ENCODE measurements at places on chromosomes 3 and 15.

GRCh38 chr3:71512000-71512399, 71.5 kb downstream of the FOXP1 start:
- no peaks in the 10 kb centered on the region for H3K27me3 ChIP-seq
- no peak overlapping the region for H3K4me3 ChIP-seq
- no peaks in the 10 kb centered on the region for H3K36me3 ChIP-seq
- no peak for DNase-seq
- peaks cover 16% of the 10 kb centered on the region for H3K4me1 ChIP-seq

GRCh38 chr3:58521917-58522631, 14.9 kb downstream of the ACOX2 start:
- DNase-seq = no peak
- H3K4me1 ChIP-seq = no peaks in the 10 kb centered on the region

- DNase-seq = no peak
- no peaks in the 10 kb centered on the region for H3K36me3 ChIP-seq
- no peak overlapping the region for H3K27ac ChIP-seq
- H3K4me3 ChIP-seq = no peak overlapping the region
- H3K27me3 ChIP-seq = no peaks in the 10 kb centered on the region
- no peaks in the 10 kb centered on the region for H3K4me1 ChIP-seq
Measured at GRCh38 chr3:188950832-188951489, 220.8 kb upstream of the TPRG1 start.

DNA sequence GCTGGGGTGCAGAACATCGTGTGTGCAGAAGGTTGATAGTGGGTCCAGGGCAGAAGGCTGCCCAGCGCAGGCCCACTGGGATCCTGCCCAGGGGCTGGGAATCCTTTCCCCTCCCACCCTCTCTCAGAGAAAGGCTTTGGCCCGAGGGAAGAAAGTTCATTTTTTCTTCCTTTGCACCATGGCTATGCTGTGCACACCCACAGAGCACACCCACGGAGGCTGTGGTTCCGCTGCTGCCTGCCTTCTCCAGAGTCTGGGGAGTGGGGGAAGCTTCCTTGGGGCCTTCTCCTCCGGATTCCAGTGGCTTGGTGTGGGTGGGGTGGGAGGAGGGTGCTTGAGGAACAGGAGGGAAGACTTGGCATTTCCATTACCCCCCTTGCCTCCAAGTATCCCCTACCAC, 7.0 kb upstream of the PRKCD start:
- no peak overlapping the region for H3K4me3 ChIP-seq
- H3K27me3 ChIP-seq = peaks cover 68% of the 10 kb centered on the region
- DNase-seq = no peak
- no peaks in the 10 kb centered on the region for H3K36me3 ChIP-seq
- no peak overlapping the region for H3K27ac ChIP-seq
- peaks cover 4% of the 10 kb centered on the region for H3K4me1 ChIP-seq

DNA sequence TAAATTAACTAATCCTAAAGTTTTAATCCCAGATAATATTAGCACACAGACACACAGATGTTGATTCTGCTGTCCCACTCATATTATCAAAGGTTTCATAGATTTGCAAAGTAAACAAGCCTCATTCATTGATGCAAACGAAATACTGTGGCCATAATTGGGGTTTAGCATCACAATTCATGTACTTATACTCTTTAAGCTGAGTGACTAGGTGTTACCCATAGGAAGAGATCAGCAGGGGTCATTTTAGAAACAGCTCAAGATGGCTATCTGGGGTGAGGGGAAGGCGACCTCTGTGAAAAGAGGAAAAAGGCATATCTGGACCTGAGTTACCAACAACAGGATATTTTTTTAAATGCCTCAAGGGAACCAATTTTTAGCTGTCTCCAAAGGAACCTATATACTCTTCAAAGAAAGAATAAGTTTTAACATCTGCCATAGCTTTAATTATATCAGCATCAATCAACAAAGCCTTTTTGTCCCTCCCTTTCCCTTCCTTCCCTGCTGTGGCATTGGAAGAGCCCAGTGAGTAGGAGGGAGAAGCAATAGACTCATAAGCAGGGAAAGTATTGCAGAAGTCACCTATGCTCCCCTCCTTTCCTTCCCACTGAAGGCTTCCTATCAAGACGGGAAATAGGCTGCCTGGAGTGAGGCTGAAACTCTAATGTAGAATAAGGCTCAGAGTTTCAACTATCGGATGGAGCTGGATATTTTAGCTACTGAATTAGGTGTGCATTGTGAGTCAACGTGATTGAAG, 553.4 kb downstream of the ZIC1 start:
- DNase-seq = no peak
- H3K36me3 ChIP-seq = no peaks in the 10 kb centered on the region
- H3K4me3 ChIP-seq = no peak overlapping the region
- no peaks in the 10 kb centered on the region for H3K27me3 ChIP-seq

DNA sequence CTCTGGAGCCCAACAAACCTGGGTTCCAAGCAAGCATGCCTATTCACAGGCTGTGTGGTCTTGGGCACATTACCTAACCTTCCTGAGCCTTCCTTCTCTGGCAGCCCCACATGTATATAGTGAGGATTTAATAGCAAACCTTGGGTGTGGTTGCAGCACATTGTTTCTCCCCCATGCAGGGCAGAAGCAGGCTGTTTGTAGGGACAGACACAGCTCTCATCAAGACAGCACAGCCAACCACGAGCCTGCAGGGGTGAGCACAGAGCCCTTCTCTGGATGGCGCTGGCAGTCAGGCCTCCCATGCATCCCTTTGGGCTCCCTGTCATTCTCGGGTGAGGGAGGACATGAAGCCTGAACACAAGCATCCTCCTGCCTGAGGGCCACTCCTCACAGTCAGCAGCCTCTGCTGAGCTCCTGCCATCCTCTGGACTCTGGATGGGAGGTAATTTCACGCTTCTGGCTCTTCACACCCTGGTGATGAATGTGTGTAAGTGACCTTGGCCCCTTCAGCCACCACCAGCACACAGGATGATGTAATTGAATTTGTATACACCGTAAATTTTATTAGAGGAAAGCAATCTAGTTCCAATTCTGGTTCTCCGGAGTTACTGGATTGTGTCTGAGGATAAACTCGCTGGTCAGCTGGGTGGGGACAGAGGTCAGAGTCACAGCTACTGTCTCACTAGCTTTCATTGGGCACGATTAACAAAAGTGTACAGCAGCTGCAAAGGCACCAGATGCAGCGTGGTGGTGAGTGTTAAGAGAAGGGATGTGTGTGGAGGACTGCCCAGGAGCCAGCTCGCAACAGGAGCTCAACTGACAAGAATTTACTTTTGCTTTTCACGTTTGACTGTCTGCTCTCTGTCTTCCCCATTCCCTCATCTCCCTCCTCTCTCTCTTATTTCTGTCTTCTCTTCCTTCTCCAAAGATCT, 118.1 kb downstream of the CLSTN2 start:
- no peaks in the 10 kb centered on the region for H3K27me3 ChIP-seq
- H3K4me1 ChIP-seq = no peaks in the 10 kb centered on the region
- H3K36me3 ChIP-seq = no peaks in the 10 kb centered on the region
- no peak overlapping the region for H3K27ac ChIP-seq

GRCh38 chr3:71148455-71149060, 435.0 kb downstream of the FOXP1 start:
- H3K27me3 ChIP-seq = no peaks in the 10 kb centered on the region
- peaks cover 8% of the 10 kb centered on the region for H3K4me1 ChIP-seq
- no peak overlapping the region for H3K27ac ChIP-seq
- DNase-seq = no peak
- peaks cover 14% of the 10 kb centered on the region for H3K36me3 ChIP-seq

DNA sequence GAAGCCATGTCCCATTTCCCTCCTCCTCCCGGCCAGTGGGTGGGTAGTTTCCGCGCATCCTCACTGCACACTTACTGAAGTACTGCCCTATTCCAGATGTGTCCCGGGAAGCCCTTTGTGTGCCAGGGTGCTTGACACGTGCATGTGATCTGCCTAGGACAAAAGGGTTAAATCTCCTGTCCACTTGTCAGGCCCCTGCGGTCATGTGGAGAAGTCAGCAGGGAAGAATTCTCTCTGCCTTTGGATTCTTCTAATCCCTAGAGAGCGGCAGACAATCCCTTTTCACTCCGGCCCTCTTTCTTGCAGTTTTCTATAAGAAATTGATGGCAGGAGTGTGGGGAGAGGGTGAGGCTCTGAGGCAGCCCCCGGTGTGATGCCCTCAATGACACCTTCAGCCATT, 19.8 kb downstream of the ST8SIA2 start:
- H3K4me3 ChIP-seq = no peak overlapping the region
- no peaks in the 10 kb centered on the region for H3K36me3 ChIP-seq
- H3K27me3 ChIP-seq = peaks cover 18% of the 10 kb centered on the region
- DNase-seq = no peak

DNA sequence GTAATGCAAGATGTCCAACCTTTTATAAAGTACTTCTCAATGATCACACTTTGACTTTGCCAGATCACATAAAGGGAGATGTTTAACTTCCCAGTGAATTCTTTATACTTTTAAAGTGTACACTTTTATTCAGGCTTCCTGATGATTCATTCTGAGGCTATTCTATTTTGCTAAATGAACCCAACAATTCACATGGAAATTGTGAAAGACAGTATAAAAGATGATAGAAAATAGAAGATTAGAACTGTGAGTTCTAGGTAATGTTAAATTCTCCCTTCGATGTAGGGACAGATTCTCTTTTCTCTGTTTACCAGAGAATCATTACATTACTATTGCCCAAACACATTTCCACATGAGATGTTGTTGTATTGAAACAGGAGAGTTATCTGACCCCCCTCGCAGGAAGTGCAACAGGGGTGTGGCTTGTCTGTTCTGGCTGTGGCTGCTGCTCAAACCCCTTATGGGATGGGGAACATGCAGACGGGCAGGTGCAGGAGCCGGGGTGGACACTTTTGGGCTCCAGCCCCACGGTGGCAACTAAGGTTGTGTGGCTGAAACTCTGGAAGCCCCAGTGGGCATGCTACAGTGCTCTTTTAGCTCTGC, 131.3 kb upstream of the LRTM1 start:
- no peaks in the 10 kb centered on the region for H3K27me3 ChIP-seq
- DNase-seq = no peak
- no peaks in the 10 kb centered on the region for H3K36me3 ChIP-seq
- H3K27ac ChIP-seq = no peak overlapping the region

DNA sequence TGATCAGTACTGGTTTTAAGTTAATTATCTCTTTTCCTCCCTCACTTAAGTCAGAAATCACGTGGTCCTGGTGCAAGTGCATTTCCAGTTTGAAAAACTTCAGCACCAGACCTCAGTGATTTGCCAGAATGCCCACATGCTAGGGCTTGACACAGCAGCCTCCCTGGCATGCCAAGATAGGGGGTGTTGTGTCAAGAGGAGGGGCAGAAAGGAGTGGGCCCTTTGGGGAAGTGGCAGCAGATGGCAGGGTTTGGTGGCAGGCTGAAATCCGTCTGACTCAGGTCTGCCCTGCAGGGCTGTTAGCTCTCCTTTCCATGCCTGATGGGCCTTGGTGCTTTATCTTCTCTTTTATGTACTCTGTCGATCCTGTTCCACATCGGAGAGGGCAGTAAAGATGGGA, 23.4 kb downstream of the PXK start:
- H3K4me3 ChIP-seq = no peak overlapping the region
- no peaks in the 10 kb centered on the region for H3K36me3 ChIP-seq
- peaks cover 2% of the 10 kb centered on the region for H3K4me1 ChIP-seq
- DNase-seq = no peak

DNA sequence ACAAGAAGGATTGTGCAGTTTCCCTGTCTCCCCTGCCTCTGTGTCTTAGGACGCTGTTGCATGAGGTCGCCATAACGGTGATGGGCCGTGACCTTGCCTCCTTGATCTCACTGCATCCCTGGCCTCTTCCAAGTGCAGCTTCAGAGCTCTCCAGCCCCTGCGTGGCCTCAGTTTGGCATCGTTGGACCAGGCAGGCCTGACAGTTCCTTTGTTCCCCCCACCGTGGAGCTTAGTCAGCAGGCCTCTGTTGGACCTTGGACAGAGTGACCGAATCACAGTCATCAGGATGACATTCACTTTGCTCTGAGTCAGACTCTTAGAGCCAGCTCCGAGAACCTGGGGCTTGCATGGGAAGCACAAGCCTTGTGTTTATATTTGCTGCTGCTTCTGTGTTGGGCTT, 139.4 kb downstream of the OPA1 start:
- no peaks in the 10 kb centered on the region for H3K27me3 ChIP-seq
- no peak overlapping the region for H3K27ac ChIP-seq
- H3K36me3 ChIP-seq = no peaks in the 10 kb centered on the region
- no peak for DNase-seq

- H3K4me3 ChIP-seq = no peak overlapping the region
- peak; percentile 0 for DNase-seq
- no peaks in the 10 kb centered on the region for H3K27me3 ChIP-seq
- peak overlapping the region; percentile 16 for H3K27ac ChIP-seq
- H3K36me3 ChIP-seq = no peaks in the 10 kb centered on the region
Measured at GRCh38 chr3:106206146-106206545, 337.3 kb upstream of the CBLB start.

Measured in T-cell (primary cell).